ENCODE measurements at places on chromosomes 3 and 15. TPM values are rescaled to one million over a fixed set of nuclear protein-coding genes. Genes with fewer than 3 reads are reported as not detected.

CHAC1 gene
- 2.4 TPM for total RNA-seq

DNA sequence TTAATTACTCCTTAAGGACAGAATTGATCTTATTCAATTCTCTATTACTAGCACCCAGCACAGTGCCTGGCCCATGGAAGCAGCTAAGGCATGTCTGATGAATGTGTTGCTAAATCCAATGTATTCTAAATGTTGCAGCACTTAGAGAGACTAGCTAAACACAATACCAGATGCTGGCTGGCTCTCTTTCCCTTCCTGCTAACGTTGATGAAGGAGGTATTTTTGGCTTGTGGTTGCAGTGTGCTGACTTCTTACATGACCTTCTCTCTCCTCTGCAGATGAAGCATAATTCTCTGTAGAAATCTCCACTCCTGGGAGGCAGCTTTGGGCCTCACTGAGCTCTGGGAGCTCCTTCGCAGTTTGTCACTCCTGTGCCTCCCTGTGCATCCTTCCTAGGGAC lies 183.6 kb downstream of the PEX5L start:
- DNase-seq = no peak

- DNase-seq = no peak
These were observed 442.6 kb upstream of the PDZRN3 start for GRCh38 chr3:74067296-74067695.

GRCh38 chr15:25900901-25901300 lies 37.8 kb upstream of the ATP10A start:
- DNase-seq = no peak

DNA sequence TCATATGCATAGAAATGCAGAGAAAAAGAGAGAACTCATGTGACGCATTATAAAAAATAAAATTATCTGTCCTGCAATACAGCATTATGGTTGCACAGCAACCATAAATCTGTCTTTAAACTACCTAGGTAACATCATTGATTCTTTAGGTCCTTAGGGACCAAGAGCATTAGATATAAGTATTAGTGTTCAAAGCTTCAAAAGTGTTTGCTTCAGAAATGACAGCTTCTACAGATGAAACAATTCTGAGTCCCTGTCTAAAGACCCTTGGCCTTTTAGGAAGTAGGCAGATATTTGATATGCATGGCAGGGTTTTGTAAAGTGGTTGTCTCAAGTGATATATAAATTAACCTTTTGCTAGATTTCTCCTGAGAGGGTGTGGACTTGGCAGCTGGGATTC lies 454.2 kb downstream of the GBE1 start:
- no peak for DNase-seq

GRCh38 chr15:47720555-47720954 lies 3.2 kb downstream of the SEMA6D start:
- DNase-seq = no peak

GRCh38 chr3:11385326-11385725 lies 113.1 kb downstream of the ATG7 start:
- DNase-seq = no peak

DNA sequence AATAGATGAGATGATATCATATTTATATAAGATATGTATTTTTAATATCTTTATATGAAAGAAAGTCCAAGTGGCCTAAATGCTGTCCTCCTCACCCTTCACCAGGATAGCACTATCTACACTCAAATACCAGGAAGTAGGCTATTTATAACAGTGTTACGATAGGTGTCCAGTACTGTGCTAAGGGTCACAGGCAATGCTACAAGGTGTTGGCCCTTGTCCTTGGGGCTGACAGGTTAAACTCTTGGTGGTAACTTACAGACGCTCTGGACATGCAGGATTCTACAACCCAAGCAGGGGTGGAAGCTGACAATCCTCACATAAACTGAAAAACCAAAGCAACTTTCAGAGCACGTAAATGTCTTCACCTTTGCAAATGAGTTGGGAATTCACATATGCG lies 22.3 kb downstream of the NCEH1 start:
- DNase-seq = no peak

GRCh38 chr3:186722457-186722856 lies 5.3 kb downstream of the KNG1 start:
- DNase-seq = peak; percentile 16
